NCI-H2171 (cell line): ENCODE measurements at places on chromosomes 6 and 20.

GRCh38 chr6:26575494-26575939, 21.2 kb upstream of the ABT1 start:
- no peak for DNase-seq

DNA sequence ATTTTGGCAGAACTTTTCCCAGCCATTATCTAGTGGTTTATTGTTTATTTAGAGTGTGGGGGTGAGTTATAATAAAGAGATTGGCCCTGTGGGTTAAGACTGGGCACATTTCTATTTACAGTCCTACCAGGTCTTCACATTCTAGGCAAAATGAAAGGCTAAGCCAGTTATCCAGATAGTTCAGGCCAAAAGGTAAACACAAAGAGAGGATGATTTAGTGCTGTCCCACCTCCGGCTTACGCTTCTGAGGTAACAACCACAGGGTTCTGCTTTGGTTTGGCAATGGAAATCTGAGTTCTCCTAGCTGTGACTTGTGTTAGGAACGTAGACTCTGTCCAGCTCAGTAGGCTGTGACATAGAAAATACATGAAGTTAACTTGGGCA, 50.3 kb upstream of the PTPRK start:
- no peak for DNase-seq

GRCh38 chr6:37784585-37784967, 35.0 kb upstream of the ZFAND3 start:
- DNase-seq = no peak

GRCh38 chr6:16267428-16268263, 29.3 kb downstream of the GMPR start:
- DNase-seq = no peak

GRCh38 chr6:108074359-108075144, at the start of gene OSTM1:
Gene OSTM1, minus strand, starts transcription at chr6:108074741. Its CDS starts 90 bp downstream, at chr6:108074651.
- peak; percentile 86 for DNase-seq
